ENCODE measurements at places on chromosomes 7 and 10.

DNA sequence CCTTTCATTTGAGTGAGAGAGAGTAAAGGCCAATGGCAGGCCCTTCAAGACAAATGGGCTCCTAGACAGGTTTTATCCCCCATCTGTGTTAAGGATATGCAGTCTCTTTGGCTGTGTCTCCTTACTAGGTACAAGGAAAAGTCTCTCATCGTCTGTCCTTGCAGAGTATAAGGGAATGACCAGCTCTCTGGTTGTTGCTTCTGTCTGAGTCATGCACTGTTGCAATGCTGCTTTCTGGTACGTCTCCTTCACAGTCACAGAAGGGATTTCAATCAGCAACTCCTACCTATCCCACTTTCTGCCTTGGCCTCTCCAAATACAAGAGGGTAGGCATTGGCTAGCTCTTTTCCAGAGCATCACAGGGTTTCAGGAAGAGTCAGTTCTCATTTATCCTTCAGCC is 48.1 kb downstream of the CTTNBP2 start:
- no peak for DNase-seq

GRCh38 chr7:19772841-19773760 is at the start of gene TMEM196:
TMEM196 (minus strand) TSS chr7:19773617; CDS start chr7:19772696, 921 bp downstream.
- peak; percentile 87 for DNase-seq

DNA sequence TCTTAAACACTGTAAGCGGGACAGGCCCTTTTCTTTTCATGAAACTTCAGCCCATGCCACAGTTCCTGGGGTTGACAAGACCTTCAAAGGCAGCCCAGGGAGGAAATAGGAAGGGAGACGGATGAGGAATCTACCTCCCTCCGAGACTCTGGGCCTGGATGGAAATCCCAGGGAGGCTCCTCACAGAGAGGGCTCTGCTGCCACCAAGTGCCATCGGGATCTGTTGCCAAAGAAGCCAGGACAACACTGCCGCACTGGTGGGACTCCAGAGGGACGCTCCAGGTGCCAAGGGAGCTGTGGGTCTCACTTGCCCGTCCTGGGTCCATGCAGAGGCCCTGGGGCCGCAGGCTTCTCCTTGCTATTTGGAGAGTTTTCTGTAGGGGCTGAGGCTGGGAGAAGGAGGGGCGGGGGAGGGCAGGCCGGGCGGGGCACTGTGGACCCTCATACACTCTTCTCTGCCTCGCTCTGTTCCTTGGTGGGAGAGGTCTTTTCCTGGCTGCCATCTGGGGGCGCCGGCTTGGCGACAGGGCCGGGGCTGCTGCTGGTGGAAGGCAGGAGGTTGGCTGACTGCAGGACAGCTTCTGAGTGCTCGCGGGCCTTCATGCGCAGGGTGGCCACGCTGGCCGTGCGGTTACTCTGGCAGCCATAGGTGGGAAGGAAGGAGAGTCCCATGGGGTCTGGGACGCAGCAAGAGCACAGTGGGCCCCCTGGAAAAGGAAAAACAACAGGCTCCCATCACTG is 30.0 kb downstream of the DRGX start:
- DNase-seq, result peak; percentile 11

DNA sequence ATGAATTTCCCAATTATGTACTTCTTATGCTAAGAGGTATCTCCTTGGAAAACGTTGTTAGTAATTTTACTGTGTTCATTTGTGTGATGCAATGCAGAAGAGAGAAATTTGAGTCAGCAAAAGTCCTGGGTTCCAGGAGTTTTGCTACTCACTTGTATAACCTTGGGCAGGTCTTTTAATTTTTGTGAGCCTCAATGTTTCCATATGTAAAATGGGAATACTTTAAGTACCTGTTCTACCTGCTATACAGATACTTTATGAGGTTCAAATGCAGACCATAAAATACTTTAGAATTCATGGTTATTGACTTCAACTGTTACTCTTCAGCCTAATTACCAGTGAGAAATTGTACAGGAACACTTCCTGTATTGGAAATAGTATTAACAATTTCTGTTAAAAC is 185.5 kb downstream of the MLLT10 start:
- no peak for DNase-seq

- DNase-seq, result no peak
These were observed 39.8 kb downstream of the ASB4 start for GRCh38 chr7:95525503-95525902.

DNA sequence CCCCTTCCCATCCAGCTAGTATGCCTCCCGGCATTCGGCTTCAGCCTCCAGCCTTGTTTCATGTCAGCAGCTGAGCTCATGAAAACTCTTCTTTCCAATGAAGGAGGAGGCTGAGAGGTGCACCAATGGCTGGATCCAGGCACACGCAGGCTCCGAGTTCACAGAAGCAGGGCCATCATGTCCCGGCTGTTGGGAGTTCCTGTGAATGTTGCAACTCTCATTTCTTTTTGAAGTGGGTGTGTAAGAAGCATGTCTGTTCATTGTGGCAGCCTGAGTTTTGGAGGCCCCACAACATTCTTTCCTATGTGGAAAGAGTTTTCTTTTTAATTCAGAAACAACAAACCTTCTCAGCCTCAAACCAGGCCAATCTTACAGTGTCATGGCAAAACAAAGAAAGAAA is 89.7 kb downstream of the PTPRE start:
- no peak for DNase-seq

- DNase-seq, result peak; percentile 28
These were observed 37.5 kb upstream of the DPYSL4 start for GRCh38 chr10:132149271-132149670.

DNA sequence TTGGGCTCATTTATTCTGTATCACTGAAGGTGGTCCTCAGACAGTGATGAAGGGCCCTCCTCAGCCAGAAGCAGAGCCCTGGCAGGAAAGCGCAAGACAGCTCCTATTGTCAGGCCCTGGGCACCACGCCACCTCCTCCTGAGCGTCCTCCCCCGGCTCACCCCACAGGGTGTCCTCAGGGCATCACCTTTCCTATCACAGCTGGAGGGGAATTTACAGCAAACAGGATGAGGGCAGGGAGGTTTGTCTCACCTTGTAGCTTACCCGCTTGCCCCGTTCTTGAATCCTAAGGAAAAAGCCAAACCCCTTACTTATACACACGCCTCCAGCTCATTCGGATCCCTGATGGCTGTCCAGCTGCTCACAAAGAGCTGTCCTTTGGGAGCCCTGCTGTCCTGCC is 50.2 kb upstream of the LANCL2 start:
- no peak for DNase-seq

- no peak for DNase-seq
These were observed 76.8 kb downstream of the MKI67 start for GRCh38 chr10:128049226-128050120.

- DNase-seq, result no peak
These were observed 6.5 kb downstream of the CHAT start for GRCh38 chr10:49620286-49620810.

DNA sequence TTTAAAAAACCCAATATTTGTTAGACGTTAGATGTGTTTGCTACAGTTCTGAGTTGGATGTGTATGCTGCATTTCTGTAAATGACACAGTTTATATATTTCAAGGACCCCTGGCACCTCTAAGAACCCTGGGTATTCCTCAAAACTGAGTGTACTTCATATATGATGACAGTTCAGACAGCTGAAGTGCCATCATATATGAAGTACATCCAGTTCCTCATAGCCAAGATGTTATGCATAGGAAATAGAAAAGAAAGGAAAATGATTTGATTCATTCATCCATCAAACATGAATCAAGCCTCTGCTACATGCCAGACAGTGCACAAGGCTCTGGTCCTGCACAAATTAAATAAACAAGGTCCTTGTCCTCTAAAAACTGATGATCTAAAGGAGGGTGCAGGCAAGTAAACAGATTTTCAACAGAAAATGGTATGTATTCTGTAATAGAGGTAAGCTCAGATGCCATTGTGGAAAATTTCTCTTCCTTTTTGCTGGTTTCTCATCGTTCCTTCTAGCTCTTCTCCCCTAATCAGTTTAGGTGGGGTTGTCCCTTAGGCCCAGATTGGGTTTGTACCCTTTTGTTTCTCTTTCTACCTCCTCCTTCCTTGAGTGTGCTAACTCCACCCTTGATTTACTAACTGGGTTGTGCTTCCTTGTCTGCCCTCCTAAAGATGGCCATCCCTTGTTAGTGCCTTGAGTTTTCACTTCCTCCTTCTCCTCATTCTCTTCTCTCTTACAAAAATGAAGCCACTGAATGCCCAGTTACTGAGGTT is 25.3 kb upstream of the SMIM30 start:
- no peak for DNase-seq

DNA sequence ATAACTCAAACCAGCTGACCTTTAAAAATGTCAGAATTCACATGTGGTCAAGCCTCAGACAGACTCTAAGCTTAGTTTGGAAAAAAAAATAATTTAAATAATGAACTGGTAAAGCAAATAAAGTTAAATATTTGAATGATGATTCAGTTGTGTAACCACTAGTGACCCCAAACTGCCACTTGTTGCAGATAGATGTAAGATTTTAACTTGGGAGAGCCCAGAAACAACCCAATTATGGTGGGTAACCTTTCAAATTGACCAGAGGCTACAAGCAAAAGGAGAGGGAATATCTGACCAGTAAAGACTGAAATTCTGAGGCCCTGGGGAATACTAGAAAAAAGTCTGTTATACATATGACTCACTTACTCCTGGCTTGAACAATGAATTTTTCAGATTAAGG is 268.1 kb downstream of the HPSE2 start:
- DNase-seq, result no peak

GRCh38 chr7:74193054-74193453 is 16.8 kb upstream of the LAT2 start:
- DNase-seq, result no peak

DNA sequence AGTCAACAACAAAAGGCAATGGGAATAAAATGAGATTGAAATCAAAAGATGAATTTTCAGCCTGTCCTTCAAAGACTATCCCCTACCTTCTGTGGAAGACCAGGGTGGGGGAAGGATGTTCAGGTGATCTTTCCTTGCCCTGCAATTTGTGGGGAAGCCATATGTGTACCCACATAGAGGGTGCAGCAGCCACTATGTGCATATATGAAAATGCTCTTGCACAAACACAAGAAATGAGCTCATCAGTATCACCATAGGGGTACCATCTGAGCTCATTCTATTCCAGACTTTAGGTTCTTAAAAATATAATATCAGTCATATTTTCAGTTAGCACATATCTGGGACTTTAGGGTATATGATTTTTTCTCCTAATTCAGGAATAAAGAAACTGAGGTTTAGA is 17.7 kb downstream of the GIMAP5 start:
- DNase-seq, result no peak
